ENCODE measurements at places on chromosomes 2 and 18.

- DNase-seq: no peak
Observed at GRCh38 chr2:112824694-112825085, 11.9 kb downstream of the IL1B start.

DNA sequence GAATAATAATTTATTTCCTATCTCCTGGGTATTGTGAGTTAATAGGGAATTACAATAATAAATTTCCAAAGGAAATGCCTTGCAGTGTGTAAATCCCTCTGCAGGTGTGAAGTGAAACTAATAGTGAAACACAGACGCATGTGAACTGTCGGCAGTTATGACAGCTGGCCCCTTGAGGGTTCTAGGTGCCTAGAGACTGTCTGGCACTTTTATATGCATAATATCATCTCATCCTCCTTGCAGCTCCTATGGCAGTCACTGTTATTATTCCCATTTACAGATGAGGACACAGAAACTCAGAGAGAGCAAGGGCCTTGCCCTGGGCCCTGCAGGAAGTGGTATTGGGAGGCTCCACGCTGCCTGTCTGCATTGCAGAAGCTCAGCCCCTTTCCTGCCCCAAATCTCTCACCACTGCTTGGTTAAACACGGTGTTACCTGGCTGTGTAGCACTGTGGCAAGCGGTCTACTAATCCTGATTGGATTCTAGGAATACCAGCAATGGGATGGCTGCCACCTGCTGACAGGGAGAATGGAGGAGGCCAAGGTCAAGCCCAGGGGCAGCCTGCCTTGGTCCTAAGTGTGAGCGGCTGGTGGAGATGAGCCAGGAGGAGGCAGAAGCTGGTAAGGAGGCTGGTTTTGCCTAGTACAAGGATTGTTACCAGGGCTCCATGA is 32.8 kb upstream of the ACKR3 start:
- DNase-seq: peak; percentile 21

DNA sequence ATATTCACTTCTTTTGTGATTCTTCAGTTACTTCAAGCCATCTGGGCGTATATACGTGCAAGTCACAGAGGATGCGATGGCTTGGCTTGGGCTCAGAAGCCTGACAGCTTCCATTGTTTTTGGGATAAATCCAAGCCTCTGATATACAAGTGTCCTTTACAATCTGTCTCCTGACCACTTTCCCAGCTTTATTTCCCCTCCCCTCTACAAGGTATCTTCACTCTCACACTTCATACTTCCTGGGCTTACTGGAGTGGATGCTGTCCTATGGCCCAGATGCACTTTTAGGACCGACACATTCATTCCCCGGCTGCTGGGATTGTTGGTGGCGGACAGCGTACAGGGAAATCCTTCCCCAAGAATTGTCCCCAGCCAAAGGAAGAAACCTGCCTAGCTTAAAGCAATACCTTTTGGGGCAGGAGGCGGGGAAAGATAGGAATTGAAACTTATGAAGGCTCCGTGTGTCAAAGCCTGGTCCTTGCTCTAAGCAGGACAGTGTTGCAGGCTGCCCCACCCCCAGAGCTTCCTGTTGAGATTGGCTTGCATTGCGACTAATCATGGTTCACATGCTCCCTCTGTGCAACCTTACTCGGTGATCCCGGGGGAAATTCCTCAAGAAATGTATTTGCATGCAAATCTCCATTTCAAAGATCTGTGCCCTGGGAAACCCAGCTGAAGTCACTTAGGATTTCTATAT is 802.9 kb upstream of the ID2 start:
- no peak for DNase-seq

- no peak for DNase-seq
Observed at GRCh38 chr2:115691409-115691808, 1249.0 kb downstream of the DPP10 start.

DNA sequence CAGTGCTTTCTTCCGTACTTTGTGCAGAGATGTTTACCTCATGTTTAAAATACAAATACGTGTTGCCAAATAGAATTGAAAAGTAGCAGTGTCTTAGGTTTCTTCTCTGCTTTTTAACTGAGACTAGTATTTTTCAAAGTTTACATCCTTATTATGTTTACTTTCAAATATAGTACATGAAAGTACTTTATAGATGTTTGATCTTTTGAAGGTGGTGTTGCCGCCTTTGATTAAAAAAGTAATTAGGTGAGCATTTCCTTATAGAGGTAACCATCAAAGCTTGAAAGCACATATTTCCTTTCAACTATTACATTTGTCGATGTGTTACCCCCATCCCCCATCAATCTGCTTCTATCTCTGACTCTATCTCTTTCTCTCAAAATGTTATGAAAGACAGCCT is 87.0 kb downstream of the CERS6 start:
- DNase-seq: no peak

GRCh38 chr2:168137510-168138180 is 109.8 kb downstream of the STK39 start:
- DNase-seq: no peak

DNA sequence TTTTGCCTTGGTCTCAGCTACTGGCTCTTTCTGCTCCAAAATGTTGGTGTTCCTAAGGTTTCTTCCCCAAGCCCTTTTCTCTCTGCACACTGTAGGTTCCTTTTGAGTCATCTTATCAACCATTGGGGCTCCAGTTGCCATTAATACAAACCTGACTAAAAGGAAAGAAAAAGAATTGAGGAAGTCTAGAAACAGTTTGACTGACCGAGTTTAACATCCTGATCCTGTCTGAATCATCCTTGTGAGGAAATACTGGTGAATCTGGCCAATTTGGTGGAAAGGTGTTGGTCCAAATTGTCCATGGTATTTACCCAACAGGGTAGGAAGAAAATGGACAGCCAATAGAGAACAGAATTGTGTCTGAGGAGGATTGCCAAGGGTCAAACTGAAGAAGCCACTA is 38.3 kb downstream of the CRYGD start:
- DNase-seq: no peak

All from T-helper 22 cell (primary cell).